ENCODE measurements at places on chromosomes 12 and 14.
A peak's percentile ranks its signal among the peaks of the same experiment; 100 is the strongest.

- DNase-seq, result no peak
Observed at GRCh38 chr12:115355301-115355700, 671.3 kb upstream of the TBX3 start.

- DNase-seq, result no peak
Observed at GRCh38 chr12:100249941-100250340, 16.9 kb downstream of the DEPDC4 start.

DNA sequence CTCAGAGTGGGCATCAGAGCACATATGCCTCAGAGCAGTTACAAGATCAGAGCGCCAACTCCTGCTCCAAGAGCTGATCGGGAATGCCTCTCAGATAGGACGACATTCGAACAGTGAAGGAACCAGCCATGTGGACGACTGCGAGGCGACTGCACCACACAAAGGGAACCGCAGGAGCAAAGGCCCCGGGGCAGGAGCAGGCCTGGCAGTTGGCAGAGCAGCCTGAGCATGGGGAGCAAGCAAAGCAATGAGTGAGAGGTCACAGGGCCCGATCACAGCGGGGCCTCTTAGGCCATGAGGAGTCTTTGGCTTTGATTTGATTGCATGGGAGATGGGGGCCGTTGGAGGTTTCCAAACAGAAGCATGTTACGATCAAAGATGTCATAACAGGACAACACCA is 90.3 kb downstream of the LGMN start:
- DNase-seq, result no peak

GRCh38 chr12:108604208-108604941 is 6.5 kb upstream of the TMEM119 start:
- no peak for DNase-seq

DNA sequence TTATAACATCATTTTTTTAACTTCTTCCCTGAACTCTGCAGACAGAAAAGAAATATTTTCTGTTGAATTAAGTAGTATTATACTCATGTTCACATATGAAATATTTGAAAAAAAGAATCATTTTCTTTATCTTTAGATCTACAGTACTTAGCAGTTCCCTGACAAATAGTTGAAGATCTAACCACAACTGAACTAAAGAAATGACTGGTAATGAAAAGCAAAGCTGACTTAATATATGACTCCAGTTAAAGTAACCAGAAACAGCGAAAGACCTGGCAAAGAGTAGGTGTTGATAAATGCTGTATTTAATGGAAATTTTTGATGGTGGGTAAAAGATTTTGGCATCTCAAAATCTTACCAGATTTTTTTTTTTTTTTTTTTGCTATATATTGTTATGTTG is 207.1 kb upstream of the SLC16A7 start:
- DNase-seq, result no peak

DNA sequence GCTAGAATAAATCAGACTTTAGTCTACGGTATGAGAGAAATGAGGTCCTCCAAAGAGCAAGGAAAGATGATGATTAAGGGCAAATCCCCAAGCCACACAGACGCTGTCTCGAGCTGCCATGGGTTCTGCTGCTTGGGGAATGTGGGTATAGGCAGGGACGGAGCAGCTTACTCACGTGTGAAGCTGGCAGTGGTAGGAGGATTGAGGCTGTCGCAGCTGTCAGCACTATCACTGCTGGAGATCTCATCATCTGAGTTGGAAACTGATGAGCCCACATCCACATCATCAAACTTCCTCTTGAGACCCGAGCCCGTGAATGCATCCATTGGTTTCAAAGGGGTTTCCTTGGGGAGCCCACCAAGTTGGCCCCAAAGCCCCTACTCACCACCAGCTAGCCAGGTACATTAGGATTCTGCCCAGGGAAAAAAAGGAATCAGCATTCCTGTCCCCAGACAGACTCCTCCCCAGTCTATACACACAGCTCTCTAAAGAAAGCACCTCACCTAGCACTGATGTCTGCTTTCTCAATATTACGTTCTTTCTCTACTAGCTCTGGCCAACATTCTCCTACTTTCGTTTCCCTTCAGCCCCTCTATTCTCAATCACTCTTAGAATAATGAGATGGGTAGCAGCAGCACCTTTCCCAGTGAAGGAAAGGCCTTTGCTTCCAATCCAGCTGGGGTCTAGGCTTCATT is 7.0 kb downstream of the CSRNP2 start:
- no peak for DNase-seq

DNA sequence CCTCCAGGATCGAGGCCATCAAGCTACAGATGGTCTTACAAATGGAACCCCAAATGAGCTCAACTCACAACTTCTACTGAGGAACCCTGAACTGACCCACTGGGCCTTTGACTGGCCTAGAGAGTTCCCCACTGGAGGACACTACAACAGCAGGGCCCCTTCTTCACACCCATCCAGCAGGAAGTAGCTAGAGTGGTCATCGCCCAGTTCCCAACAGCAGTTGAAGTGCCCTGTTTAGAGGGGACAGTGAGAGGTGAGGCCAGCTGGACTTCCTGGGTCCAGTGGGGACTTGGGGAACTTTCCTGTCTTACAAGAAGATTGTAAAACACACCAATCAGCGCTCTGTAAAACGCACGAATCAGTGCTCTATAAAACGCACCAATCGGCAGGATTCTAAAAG is 247.9 kb upstream of the BTG1 start:
- no peak for DNase-seq

DNA sequence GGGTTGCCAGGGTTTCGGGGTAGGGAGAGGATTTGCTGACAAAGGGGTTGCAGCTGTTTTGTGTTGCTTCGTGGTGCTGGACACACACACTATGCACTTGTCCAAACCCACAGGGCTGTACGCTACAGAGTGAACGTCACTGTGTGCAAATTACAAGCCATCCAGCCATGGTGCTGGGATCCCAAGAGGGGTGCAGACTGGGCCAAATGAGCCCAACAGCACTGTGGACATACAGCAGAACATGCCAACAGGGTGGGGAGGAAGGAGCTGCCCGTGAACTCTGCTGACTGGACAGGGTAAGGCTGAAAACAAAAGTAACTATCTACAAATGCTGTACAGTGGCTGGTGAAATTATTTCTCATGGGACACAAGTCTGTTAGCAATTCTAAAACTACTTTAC is 25.2 kb downstream of the POLE start:
- DNase-seq, result no peak

DNA sequence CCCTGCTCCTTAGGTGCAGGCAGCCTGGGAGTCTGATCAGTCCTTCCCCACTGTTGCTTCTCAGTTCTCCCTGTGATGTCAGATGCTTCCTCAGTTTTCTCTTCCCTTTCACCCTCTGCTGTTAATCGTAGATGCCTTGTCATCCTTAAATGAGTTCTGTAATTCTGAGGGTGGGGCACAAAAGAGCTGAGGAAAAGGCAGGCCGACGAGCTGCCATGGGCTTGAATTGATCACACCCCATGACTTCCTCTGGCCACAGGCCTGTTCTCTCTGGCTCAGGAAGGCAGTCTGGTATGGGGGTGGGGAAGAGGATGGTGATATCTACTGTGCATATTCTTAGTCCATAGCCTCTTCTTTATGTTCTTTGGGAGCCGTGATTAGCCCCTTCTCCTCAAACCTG is 5.2 kb upstream of the AP1G2 start:
- no peak for DNase-seq

- DNase-seq, result peak; percentile 37
Observed at GRCh38 chr14:69090187-69090789, 62.6 kb downstream of the DCAF5 start.

GRCh38 chr12:7497661-7498060 is 5.9 kb downstream of the CD163 start:
- DNase-seq, result no peak

- DNase-seq, result no peak
Observed at GRCh38 chr12:16495196-16495595, 110.8 kb downstream of the LMO3 start.

Data from NCI-H524 (cell line).